Kidney (tissue), 22 donors: ENCODE measurements at places on chromosomes 7 and 10. TPM values are rescaled to one million over a fixed set of nuclear protein-coding genes. Genes with fewer than 3 reads are reported as not detected.

GRCh38 chr10:9579110-9579705 is 1438.5 kb upstream of the CELF2 start:
- DNase-seq = no peak

DNA sequence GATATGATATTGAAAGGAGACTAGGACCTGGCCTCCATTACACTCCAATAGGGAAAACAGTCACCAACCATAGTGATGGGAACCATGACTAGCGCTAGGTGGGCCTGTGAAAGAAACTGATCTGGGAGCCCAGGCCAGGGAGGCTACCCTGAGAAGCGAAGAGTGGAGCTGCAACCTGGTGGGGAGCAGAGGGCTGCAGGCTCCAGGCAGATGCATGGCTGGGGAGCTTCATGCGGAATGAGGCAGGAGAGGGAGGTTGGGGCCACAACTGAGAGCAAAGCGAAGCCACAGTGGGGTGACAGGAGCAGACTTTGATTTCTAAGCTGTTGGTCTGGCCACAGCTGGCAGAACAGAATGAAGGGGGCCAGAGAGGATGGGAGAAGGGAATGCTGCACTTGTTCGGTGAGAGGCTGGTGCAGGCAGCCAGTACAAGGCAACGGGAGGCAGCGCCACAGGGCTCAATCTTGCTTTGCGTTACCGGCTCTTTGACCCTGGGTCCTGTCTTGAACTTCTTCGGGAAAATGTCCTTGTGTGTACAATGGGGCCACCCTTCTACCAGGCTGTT is 88.4 kb downstream of the TACC2 start:
- no peak for DNase-seq

Gene ERVW-1
- polyA plus RNA-seq = not detected

Gene SPACDR
- polyA plus RNA-seq = not detected

Gene EPDR1
- 25.2 TPM for polyA plus RNA-seq

Gene HYAL4
- polyA plus RNA-seq = 0.24 TPM
